ENCODE measurements at places on chromosomes 11 and 22.

DNA sequence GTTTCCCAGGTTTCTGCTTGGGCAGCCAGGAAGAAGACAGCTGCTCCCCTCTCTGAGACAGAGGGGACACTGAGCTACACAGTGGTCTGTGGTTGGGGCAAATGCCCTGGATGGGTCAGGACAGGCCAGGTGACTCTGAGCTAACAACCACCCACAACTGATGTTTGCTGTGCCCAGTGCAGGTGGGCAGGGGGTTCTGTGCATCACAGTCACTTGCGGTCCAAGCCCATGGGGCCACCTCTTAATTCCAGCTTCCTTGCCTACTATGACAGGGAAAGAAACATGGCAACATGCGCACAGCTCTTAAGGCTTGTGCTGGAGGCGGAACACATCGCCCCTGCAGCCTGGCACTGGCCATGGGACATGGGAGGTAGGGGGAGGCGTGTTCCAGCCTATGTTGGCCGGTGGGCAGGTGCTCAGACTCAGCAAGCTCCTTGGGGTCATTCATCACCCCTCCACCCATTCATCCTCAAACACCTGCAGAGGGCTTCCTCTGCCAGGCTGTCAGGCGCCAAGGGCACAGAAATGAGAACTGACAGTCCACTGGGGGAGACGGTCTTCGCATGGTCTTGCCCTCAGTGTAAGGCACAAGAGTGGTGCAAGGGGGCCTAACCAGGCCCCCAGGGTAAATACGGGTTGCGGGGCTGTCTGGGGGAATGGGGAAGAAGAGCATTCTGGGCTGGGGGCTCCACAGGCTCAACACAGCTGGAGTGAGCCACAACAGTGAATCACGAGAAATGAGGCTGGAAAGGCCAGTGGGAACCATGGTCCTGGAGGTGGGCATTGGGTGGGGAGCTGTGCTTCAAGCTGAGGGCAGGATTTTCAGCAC lies 55.6 kb downstream of the ARFGAP3 start:
- no peak for DNase-seq

DNA sequence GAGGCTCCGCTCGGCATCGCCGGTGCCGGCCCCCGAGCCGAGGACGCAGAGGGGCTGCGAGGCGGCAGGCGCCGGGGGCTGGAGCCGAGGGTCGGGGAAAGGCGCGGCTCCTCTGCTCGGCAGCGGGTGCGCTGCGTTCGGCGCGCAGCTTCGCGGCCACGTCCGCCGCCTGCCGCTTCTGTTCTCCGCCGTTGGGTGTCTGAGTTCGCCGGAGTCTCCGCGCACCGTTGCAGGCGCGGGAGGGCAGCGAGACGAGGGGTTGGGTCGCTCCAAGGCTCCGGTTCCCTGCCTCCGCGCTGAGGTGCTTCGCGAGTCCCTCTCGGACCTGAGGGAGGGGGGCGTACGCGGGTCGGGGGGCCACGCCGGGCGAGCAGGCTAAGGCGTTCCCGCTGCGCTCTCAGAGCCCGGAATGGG lies 347 bp downstream of the MN1 start:
- DNase-seq: no peak

DNA sequence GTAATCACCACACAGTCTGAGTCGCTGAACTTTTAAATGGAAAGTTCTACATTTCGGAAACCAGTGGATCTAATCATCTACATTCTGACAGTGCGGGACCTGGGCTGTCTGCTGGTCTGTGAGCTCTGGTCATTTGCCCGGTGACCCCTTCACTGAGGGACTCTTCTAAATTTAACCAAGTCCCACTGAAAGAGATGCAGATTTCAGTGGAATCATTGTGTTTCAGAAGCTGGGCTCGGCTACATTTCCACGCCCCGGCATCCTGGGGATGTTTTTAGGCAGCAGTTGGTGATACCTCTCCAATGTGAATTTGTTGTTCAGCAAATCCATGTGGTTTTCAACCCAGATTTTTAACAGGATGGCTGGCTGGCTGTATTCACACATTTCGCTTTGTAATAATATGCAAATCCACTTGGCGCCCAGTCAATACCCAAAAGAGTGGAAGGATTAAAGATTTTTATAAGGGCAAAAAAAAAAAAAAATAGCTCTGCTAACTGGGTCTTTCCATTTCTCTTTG lies 145.5 kb upstream of the RASSF10 start:
- no peak for DNase-seq

DNA sequence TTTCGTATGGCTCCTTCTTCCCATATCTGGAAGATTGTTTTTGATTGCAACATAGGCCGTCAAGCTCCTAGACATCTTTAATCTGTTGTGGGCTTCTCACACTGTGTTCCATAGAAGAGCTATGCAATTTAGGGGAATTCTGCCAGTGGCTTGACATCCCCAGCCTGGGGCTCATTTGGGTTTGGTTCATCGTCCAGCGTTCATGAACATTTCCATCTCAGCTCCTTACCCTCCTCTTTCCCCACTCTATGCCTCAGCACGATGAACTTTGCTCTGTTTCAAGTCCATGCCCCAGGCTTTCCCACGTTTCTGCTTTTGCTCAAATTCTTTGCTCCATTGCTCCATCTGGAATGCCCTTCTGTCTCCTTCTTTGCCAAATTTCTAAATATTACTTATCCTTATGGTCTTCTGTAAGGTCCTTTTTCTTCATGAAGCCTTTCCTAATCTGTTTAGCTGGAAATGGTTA lies 26.1 kb upstream of the CLMP start:
- no peak for DNase-seq

- DNase-seq: no peak
Measured at GRCh38 chr11:70139785-70140410, 61.8 kb downstream of the ANO1 start.

DNA sequence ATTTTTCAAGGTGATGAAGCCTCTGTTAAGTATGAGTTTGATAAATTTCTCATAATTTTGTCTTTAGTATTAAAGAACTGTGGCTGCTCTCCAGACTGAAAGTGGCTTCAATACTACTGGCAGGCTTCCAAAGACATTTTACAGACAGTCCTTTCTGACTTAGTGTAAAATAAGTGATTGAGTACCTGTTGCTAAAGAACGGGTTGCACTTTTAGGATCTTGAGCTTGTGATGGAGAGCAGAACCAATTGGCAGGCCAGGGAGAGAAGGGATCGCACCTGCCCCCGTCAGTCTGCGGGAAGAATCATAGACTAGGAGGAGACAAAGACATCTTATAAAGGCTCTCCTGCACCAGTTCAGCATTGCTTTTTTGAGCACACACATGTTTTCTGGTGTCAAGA lies 4.4 kb downstream of the NCAM1 start:
- no peak for DNase-seq

DNA sequence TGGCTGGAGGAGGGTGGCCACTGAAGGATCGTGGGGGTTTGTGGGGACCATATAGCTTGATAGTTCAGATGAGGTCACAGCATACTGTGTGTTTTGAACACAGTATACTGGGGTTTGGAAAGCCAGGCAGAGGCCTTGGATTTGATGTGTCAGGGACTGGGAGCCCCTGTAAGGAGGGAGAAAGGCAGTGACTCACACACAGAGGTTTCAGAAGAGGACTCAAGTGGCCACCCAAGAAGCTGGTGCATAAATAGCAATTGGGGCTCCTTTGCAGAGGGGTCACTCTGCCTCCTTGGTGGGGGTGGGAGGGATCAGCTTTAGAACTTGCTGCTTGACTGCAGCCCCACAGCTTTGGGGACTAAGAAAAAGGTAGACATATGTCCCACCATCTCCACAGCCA lies 39.3 kb downstream of the SLC5A1 start:
- no peak for DNase-seq
